ENCODE measurements at places on chromosomes 6 and 20. TPM values are rescaled to one million over a fixed set of nuclear protein-coding genes. Genes with fewer than 3 reads are reported as not detected.

- DNase-seq = no peak
Observed at GRCh38 chr20:12740647-12741046, 268.1 kb upstream of the SPTLC3 start.

- DNase-seq = no peak
Observed at GRCh38 chr6:83597051-83597450, 84.7 kb downstream of the PRSS35 start.

The DEFB119 gene
- total RNA-seq = not detected

The NTSR1 gene
- 0.98 TPM for total RNA-seq

DNA sequence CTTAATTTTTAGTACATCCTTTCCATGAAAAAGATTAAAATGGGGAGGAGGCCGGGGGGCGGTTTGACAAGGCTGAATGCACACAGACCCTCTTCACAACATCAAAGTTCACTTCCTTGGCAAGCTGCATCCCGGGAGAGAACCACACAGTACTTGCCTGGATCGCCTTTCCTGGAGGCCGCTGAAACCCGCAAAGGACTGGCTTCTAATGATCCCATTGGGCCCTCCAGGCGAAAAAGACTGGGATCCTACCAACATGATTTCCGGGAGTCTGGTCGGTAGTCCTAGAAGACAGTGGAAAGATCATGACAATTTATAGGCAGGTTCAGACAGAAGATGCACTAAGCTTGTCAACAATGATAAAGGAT lies 60.2 kb downstream of the RIPOR2 start:
- no peak for DNase-seq

DNA sequence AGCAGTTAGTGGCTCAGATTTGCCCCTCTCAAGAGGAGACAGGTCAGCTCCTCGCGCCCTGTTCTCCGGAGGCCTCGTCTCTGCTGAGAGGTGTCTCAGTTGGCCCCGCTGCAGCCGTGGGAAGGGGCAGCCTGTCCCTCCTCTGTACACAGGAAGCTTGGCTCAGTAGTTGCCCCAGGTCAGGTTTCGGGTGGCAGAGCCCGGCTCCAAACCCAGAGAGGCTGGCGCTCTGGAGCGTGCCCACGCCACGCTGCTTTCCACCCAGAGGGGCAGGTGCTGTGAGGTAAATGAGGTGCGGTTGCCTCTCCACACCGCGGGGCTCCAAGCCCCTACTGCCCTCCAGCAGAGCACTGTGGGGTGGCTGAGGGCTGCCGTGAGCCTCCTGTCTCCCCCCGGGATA lies 16.0 kb downstream of the DYNLT1 start:
- no peak for DNase-seq

The BPIFB1 gene
- total RNA-seq = not detected

DNA sequence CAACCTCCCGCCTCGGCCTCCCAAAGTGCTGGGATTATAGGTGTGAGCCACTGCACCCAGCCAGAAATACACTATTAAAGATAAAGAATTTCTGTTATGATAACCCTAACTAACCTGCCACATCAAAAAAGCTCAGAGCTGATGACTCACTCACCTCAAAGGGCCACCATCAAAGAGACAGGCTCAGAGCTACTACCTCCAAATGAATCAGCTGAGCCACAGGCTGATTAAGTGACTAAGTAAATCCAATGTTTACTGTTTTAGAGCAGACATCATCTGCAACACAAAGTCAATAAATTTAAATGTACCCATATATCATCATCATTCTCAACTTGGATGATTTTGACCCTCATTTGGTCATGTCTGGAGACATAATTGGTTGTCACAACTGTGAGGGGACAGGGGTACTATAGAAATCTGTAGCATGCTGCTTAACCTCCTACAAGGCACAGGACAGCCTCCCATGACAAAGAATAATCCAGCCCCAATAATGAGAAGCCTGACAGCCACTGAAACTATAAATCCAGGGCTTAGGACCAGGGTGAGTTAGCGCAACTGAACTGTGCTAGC lies 106.5 kb downstream of the ATP9A start:
- DNase-seq = peak; percentile 39

DNA sequence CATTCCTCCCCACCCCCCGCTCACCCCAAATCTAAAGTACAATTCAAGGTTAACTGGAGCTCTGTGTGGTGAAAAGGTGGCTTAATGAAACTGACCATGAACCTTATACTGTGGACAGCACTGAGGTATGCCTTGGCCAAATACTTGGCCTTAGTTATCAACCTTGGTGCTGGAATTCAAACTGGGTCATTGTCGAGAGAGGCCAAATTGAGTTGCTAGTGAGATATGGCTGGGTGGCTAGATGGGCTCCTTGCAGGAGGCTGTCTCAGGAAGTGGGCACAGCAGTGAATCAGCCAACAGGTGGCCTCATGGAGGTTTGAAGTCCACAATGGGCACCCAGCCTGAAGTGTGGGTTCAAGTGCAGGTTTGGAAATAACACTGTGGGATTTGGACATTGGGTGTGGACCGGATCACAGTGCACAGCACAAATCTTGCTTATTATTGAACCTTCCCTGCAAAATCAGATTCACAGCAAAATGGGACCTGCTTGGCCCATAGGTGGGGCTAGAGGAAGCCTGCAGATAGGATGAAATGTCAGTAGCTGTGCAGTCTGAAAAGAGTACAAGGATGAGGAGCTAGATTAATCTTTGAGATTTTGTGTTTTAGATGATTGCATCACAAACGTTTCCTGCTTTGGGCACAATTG lies 5.6 kb upstream of the BTBD3 start:
- peak; percentile 27 for DNase-seq

DNA sequence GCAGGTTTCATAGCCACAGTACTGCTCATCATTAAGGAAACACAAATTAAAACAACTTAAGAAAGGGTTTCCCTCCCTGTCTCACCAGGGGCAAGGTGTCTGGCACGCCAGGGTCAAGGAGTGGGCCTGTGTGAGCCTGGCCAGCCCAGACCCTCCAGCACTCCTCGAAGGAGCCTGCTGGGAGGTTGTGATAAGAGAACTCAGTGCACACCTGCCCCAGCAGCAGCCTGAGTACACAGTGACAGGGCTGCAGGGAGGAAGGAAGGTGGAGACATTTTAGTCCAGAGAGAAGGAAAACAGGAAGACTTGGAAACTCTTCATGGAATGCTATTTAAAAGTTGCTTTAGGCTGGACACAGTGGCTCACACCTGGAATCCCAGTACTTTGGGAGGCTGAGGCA lies 14.1 kb downstream of the NINL start:
- no peak for DNase-seq

The MUC21 gene
- total RNA-seq = not detected

The PRR18 gene
- not detected for total RNA-seq

DNA sequence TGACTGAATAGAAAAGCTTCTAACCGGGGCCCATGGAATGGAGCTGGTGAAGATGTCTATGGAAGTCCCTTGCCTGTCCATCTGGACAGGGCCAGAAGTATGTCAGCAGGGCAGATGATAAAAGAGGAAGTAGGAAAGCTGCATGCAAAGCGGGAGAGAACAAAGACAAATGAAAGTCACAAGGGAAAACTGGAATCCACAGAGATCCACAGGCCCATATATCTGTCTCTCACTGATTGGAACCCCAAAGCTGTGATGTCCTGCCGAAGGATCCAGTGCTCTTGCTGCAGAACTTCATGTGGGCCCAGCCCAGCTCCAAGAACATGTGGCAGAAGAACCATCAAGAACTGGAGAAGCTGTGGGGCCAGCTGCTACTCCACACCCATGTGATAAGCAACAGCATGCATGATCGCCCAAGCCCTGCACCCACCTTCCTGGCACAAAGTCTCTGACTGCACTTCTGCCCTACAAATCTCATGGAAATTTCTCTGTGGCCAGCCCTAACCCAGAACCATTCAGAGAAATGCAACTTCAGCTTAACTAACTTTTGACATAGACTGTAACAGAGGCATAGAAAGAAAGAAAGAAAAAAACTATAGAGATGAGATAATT lies 716.0 kb downstream of the KIF16B start:
- no peak for DNase-seq

- no peak for DNase-seq
Observed at GRCh38 chr6:147774856-147775255, 266.4 kb downstream of the SAMD5 start.

- no peak for DNase-seq
Observed at GRCh38 chr20:57410398-57410920, 19.3 kb downstream of the RBM38 start.

The LGSN gene
- 0.11 TPM for total RNA-seq

DNA sequence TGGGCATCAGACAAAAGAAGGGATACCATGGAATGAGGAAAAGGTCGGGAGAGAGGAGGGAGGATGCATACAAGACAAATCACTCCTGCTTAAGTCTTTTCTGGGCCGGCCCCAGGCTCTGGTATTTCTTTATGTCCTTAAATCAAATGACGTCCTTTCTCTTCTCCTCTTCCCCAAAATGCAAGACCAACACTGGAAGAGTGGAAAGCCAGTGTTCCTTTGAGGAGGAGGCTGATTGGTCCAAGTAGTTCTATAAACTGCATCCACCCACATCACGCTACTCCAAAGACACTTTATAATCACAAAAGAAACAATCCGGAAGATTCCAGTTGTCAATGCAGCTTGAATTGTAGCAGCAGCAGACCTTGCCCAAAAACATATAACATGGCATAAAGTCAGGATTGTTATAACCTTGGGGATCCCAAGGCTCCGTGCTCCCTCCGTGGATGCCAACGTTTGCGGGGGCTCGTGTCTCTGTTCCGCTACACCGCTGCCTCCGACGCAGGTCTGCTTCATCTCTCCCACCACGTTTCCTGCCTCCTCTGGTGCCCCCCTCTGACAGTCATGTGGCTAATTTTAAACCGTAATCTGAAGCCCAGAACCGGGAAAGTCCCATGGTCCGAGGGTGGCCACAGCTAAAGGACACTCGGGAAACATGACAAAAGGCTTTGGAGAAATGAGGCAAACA lies 47.1 kb downstream of the MCUR1 start:
- no peak for DNase-seq

DNA sequence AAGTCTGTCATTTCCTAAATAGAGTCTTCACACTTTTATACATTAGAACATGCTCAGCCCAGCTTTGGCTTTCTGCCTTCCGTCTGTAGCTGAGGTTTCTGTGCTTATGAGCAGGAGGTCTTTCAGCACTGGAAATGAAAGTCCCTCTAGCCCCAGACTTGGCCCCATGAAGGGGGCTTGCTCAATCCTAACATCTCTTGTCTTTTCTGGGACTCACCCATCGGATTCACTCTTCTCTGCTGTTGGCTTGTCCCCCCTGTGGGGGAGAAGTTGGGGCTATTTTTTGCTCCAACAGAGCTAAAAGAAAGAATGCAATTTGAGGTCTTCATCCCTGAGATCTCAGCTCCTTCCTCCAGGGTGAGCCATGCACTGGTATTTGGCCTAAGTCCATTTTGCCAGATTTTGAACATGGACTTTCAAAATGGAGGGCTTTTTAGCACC lies 177.7 kb downstream of the MRPL14 start:
- no peak for DNase-seq

DNA sequence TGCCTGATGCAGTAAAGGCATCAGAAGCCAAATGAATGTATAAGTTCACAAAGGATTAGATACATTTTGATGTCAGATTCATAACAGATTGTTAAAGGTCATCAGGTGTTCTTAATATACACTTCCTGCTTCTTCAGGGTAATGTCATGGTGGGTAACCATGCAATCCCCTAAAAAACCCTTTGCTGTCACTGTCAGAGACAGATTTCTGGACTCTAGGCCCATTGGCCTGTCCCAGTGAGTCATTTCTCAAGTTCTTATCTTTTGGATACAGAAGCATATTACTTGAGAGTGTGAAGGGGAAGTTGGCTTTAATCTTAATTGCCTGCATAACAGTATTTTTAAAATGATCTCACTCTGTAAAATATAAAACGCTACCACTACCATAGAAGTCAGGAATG lies 895.6 kb upstream of the MAP3K7 start:
- DNase-seq = no peak

- DNase-seq = peak; percentile 13
Observed at GRCh38 chr20:3208786-3209256, 477 bp upstream of the ITPA start.

GRCh38 chr6:53066077-53066417 lies 843 bp downstream of the FBXO9 start:
- no peak for DNase-seq
